ENCODE measurements at places on chromosomes 1 and 21.

GRCh38 chr1:17744666-17745478, 10.3 kb upstream of the ACTL8 start:
- no peak for DNase-seq

DNA sequence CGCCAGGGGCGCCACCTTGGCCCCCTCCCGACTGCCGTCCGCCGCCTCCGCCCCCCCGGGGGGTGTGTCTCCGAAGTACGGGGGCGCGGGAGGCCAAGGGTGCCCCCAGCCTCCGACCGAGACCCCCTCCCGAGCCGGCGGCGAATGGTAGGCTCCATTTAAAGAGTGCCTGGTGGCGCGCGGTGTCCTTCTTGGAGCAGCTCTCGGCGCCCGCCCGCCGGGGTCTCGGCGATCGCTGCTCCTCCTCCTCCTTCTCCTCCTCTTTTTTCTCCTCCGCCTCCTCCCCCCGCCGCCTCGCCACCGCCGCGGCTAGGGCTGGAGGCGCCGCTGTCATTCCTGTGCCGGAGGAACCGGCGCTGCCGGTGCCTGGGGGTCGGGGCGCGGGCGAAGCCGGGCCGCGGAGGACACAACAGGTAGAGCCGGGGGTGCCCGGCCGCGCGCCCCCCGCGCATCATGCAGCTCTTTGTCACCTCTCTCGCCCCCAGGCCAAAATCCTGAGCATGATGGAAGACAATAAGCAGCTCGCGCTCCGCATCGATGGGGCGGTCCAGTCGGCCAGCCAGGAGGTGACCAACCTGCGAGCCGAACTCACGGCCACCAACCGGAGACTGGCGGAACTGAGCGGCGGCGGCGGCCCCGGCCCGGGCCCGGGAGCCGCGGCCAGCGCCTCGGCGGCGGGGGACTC, at the start of gene KAZN:
KAZN (plus strand) TSS at position 188 of the 685 bp plus-strand sequence.
- DNase-seq = no peak

- DNase-seq = no peak
Observed at GRCh38 chr1:183686229-183686628, 33.1 kb upstream of the APOBEC4 start.

- peak; percentile 88 for DNase-seq
Observed at GRCh38 chr1:227886993-227887696, 60.6 kb downstream of the WNT9A start.

DNA sequence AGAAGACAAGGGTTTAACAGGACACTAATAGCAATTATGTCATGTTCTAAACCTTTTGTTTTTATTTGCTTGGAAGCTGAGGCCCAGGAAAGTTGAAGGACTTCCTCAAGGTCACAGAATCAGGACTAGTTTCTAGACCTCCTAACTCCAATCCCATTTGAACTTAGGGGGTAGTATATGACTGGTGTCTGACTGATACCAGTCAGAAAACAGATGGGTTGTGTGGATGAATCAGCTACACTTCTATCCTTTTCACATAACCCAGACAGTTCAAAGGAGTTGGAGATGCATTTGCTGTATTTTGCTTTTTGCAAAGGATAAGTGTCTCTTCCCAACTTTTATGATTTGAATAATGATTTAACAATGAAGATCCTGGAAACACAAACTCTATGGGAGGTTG, 322.5 kb downstream of the HLX start:
- DNase-seq = no peak

- DNase-seq = no peak
Observed at GRCh38 chr1:225430301-225430700, 2.5 kb upstream of the LBR start.

- no peak for DNase-seq
Observed at GRCh38 chr1:191255354-191256054, 777.8 kb upstream of the BRINP3 start.

GRCh38 chr1:245380790-245381535, 226.2 kb downstream of the KIF26B start:
- no peak for DNase-seq

- DNase-seq = no peak
Observed at GRCh38 chr1:172895050-172895460, 155.7 kb downstream of the TNFSF18 start.

DNA sequence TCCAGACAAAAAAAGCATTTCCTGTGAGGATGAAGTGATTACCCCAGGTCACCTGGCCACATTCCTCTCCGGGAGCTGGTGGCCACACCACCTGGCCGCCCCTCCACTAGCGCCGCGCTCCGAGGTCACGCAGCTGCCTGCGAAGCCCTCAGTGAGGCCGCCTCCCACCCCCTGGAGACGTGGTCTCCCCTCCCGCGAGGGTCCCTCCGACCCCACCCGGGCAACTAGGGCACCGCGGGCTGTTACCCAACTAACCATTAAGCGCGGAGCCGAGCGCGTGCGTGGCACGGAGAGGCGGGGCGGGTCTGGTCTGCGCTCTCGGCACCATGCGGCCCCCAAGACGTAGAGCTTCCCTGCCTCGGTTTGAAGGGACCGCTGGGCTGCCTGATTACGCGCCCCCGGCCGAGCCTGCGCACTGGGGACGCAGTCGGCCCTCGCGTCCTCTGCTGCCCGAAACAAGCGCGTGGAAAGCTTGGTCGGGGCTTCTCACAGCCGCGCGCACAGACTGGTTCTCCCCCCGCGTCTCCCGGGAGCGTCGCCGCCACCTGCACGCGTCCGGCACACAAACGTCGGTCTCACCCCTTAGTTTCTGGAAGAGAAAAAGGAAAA, 106.5 kb downstream of the SLC16A1 start:
- peak; percentile 40 for DNase-seq

DNA sequence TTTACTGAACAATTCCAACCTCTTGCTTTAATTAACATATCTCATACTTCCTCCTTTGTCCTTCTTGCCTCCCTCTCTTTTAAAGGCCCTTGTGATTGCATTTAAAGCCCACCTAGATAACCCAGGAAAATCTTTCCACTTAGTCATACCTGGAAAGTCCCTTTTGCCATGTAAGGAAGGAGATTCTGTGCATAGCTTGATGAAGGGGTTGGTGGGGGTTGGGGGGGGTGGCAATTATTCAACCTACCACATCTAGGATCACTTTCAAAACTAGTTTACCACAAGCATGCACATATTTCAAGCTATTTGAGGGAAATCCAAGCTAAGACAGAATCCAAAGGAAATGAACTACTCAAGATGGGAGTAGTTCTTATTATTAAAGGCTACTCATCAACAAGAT, 249.1 kb upstream of the PTBP2 start:
- no peak for DNase-seq

DNA sequence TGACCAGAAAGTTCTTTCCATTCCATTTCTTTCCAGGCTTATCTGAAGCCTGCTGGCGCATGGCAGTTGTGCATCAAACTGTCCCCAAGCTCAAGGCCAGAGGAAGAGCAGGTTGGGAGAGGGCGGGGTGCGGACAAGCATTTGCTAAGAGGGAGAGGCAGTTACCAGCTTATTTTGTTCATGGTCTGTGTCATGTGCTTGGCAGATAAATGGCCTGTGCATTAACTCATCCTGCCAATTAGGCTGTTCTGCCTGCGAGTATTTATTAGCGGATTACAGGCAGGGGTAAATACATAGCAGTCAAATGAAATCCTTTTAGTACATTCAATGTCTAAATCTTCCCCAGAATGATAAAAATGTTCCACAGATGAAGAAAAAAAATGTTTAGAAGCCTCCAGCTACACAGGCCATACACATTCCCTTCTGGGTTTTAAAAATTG, 48.9 kb upstream of the B3GALNT2 start:
- DNase-seq = no peak

- DNase-seq = no peak
Observed at GRCh38 chr1:206716870-206717673, 32.4 kb downstream of the MAPKAPK2 start.

- DNase-seq = peak; percentile 23
Observed at GRCh38 chr21:32861866-32862265, 90.3 kb upstream of the PAXBP1 start.

DNA sequence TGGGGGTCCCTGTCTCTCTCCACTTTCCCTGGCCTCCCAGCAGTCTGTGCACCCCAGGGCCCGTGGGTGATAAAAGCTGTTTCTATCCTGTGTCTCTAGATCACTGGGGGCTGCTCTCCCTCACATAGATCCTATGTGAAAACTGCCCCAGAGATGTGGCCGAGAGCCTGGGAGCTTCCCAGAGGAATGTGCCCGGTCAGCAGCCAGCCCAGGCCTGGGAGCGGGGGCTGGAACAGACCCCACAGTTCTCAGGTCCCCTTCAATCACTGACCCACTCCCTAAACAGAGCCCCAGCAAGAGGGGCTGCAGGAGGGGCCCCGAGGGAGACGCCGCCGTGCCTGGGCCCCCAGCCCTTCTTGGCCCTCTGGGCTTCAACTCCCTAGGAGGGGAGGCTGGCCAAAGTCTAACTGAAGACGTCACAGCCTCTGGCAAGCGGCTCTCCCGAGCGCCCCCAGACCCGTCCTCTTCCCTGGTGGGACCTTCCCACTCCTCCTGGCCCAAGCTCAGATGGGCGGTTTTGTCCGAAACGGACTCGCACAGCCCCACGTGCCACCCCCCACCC, 403 bp downstream of the MXRA8 start:
- DNase-seq = no peak

DNA sequence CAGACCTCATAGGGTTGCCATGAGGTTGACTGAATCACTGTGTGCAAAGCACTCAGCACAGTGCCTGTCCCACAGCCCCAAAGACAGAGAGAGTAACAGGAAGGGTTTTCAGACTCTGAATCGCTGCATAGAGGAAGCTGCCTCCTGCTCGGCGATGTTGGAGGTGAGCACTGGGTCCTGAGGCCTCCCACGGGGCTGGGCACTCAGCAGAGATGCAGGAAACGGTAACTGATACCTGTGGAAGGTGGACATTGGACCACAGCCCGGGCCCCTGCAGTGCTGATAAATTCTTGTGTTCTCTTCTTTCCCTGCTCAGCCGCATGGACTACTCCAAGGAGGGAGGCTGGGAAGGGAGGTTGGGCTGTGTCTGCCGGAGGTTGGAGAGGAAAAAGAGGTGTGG, 389.7 kb downstream of the PTPRU start:
- no peak for DNase-seq

GRCh38 chr1:203450001-203450400, 25.6 kb upstream of the PRELP start:
- no peak for DNase-seq

- DNase-seq = no peak
Observed at GRCh38 chr21:45818904-45819285, 162.7 kb upstream of the COL6A1 start.

DNA sequence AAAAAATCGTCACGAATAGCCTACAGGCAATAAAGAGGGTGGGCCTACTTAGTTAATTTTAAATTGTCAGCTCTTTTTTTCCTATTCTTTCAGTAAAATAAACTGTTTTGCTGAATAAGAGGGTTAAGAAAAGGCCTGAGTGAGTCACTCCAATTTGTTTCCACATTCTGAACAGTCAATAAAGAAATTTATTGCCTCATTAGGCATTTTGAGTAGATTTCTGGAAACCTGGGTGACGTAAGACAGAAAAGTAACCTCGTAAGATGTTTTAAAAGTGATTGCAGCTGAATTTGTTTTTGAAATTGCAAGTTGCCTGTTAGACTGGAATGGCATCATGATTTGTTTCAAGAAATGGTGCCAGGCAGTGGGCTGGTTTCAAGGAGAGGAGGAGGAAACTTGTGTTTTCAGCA, 439.3 kb downstream of the USP25 start:
- no peak for DNase-seq

DNA sequence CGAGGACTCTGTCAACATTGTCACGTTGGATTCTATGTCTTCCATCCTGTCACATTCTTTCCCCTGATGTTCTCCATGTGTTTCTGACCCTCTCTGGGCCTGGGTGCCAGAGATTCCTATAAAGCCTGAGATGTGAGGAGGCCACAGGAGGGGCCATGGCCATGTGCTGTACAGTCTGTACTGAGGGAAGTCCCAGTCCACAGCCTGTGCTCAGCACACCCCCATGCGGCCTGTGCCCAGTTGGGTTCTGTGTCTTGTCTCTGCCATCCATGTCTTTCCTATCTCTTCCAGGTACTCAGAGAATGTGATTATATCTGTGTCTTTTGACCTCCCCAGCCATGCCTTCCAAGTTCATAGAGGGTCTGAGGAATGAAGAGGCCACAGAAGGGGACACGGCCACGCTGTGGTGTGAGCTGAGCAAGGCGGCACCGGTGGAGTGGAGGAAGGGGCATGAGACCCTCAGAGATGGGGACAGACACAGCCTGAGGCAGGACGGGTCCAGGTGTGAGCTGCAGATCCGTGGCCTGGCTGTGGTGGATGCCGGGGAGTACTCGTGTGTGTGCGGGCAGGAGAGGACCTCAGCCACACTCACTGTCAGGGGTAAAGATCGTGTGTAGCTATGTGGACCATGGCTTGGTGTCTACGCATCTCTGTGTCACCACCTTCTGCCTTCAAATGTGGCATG, 86.1 kb downstream of the OBSCN start:
- no peak for DNase-seq

DNA sequence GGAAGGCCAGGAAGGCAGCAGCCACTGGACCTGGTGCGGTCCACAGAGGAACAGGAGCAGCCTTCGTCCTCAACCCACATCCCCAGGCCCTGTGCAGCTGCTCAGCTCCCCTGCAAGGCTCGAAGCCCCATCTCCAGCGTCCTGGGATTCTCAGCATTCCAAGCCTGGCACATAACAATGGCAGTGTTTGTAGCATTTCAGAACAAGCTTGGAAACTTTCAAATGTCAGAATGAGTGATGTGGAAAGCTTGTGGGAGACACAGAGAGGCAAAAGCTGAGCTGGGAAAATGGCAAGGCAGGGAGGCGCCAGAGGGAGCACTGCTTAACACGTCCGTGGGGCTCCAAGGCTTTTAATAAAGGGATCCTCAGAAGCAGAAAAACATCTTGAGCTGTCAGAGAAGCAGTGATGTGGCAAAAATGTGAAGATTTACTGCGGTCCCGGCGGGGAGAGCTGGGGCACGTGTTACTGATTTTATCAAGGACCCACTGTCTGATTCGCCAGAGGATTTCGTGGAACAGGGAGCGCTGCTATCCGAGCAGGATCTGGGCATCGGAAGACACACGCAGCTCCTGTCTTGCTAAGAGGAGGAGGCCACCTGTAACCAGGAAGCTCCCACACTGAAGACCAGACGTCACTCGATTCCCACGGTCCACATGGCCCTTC, 38.1 kb downstream of the TOMM20 start:
- no peak for DNase-seq

- DNase-seq = no peak
Observed at GRCh38 chr1:52364235-52364839, 1.7 kb downstream of the CC2D1B start.

DNA sequence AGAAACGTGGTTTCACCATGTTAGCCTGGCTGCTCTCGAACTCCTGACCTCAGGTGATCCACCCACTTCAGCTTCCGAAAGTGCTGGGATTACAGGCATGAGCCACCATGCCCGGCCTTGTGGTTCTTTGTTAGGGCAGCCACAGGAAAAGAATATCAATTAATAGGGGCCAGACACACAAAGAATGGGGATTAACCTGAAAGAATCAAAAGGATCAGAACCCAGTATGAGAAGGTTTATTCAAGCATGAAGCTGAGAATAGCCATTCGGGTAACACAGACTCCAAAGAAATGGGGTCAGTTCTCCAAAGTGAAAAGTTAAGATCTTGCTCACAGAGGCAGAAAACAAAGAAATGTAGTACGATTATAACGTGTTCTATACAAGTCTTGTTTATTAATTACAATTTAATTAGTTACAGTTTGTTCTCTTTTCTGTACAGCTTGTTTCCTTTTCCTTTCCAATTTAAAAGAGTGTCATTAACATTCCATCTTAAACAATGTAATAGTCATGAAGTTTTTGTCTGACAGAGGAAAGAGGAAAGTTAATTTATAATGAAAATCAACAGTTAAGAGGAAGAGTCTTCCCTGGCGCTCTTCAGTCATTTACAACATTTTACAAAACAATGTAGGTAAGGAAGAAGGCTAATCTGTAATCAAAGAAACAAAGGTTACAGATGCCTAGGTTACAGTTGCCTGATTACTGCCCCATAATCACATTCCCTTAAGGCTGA, 51.3 kb upstream of the SLC45A1 start:
- no peak for DNase-seq

Measured in hindlimb muscle (tissue), 1 donor.